ENCODE measurements at places on chromosomes 2 and 18. TPM values are rescaled to one million over a fixed set of nuclear protein-coding genes. Genes with fewer than 3 reads are reported as not detected.

DNA sequence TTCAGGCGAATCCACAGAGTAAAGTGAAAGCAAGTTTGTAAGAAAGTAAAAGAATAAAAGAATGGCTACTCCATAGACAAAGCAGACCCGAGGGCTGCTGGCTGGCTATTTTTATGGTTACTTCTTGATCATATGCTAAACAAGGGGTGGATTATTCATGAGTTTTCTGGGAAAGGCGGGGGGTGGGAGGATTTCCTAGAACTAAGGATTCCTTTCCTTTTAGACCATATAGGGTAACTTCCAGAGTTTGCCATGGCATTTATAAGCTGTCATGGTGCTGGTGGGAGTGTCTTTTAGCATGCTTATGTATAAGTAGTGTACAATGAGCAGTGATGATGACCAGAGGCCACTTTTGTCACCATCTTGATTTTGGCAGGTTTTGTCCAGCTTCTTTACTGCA is 59.8 kb downstream of the SLC4A3 start:
- DNase-seq = peak; percentile 72

Gene IL1RL1
- total RNA-seq = 0.32 TPM

DNA sequence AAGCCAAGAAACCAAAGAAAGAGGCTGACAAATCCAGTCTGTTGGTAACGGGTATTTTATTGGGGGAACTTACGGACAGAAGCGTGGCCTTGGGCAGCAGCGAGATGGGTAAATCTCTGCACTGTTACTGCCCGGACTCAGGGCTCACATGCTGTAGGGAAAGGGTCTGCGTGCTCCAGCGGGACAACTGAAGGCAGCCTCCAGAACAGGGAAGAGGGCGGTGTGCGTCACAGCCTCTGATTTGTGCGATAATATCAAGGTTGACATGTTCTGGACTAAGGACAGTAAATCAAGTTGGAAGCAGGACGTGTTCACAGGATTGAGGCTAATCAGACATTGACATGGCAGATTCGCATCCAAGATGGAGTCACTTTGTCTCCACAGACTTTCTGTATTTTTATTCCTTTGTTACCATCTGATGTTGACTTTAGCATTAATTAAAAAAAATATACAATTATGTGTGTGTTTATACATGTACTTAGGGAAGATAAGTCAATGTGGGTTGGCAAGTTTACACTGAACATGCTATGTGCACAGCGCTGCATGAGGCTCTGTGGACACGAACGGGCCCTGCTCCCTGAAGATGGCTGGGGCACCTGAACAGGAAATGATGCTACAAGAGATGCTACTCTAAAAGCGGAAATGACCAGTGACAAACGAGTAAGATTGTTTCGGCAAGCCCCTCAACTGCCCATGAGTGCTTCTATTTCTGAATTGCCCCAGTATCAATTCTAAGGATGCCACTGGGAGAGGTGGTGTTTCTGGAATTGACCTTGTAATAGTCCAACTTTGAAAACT is 22.6 kb upstream of the DCDC2C start:
- DNase-seq = no peak

- DNase-seq = no peak
Measured at GRCh38 chr2:215027779-215028178, 110.6 kb downstream of the ABCA12 start.

GRCh38 chr2:227829337-227829736 is 15.7 kb downstream of the CCL20 start:
- no peak for DNase-seq

DNA sequence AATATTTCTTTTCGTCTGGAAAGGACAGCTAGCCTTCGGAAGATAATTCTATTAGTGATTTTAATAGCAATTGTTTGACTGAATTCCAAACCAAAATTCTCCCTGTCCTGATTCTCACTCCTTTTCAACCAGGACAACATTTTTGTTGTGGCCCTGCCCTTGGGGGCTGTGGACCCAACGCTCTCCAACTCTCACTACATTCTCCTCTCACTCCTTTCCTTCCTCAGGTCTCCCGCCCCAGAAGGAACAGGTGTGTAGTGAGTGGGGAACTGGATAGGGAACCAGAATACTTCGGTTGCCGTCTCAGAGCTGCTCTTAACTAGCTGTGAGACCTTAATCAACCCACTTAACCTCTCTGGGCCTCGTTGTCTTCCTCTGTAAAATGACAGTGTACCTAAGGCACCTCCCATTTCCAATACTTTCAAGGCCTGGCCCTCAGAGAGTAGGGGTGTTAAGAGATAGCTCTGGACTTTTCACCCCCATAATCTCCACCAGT is 638 bp upstream of the ADD2 start:
- DNase-seq = no peak

Gene BOLA3
- 50.1 TPM for total RNA-seq

Gene ZSWIM2
- total RNA-seq = not detected

DNA sequence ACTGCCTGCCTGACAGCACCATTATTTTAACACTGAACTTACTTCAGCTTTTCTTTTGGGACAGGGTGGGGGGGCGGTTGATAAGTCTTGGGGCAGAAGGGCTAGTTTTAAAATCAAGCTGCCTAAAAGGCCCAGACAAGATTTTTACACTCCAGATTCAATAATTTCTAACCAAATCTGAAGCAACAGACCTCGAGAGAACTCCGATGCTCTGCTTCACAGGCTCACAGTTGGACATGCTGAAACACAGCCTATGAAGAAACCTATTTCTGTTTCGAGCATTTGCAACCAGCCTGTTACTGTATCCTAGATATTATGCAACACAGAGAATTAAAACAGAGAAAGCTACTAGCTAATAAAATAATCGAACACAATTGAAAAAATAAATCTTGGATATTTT is 1.3 kb upstream of the MYT1L start:
- no peak for DNase-seq

- DNase-seq = no peak
Measured at GRCh38 chr2:240225131-240225530, 84.7 kb upstream of the OTOS start.

GRCh38 chr18:58552057-58552461 is 76.8 kb downstream of the ALPK2 start:
- no peak for DNase-seq

Gene OR6B2
- total RNA-seq = not detected

- peak; percentile 38 for DNase-seq
Measured at GRCh38 chr2:61262699-61263098, 100.7 kb downstream of the C2orf74 start.

Gene AGFG1
- total RNA-seq = 56.1 TPM

Gene GPAT2
- 1.9 TPM for total RNA-seq

DNA sequence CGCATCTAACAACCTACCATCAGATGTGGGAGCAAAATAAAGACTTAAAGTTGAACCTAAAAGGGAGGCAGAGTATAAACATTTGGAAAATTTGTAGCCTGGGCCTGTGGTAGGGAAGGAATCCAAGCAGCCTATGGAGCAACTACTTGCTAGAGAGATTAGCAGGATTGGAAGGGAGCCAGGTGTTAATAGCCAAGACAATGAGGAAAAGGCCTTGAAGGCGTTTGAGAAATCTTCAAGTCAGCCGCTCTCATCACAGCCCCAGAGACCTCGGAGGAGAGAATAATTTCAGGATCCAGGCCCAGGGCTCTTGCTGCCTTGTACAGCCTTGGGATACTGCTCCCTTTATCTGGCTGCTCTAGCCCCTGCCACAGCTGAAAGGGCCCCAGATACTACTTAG is 219.7 kb downstream of the THSD7B start:
- DNase-seq = no peak

DNA sequence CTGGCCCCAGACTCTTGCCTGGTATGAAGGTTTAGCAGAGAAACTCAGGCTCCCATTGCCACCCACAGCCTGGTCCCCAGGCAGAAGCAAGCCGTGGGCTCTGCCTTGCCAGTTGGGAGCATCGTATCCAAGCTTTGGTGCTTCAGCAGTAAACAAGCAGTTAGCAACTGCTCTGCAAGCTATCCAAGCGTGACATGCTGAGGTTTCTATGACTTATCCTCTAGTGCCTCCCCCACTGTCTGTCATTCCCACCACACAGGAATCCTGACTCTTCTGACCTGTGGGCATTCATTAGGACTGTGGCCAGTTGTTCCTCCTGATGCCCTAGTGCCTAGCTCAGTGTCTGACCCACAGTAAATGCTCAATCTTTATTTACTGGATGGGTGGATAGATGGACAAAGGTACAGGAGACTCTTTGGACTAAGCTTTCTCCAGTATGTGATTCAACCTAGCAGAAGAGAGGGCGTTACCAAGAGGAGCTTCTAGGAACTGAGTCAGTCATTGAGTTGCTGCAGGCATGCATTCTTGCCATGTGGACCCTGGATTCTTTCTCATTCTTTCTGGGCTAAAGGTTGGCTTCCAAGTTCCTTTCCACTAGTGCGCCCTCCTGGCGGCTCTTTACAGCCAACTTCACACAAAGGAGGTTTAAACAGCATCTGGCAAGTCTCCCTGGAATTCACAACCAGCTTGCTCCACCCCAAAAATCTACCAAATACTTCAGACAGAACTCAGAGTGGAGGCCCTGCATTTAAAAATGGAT is 40.6 kb upstream of the MRPL19 start:
- DNase-seq = peak; percentile 61

Gene ACADL
- not detected for total RNA-seq

GRCh38 chr18:59055345-59056032 is 84.2 kb upstream of the SEC11C start:
- no peak for DNase-seq

Gene LYPD6
- total RNA-seq = 5.2 TPM

DNA sequence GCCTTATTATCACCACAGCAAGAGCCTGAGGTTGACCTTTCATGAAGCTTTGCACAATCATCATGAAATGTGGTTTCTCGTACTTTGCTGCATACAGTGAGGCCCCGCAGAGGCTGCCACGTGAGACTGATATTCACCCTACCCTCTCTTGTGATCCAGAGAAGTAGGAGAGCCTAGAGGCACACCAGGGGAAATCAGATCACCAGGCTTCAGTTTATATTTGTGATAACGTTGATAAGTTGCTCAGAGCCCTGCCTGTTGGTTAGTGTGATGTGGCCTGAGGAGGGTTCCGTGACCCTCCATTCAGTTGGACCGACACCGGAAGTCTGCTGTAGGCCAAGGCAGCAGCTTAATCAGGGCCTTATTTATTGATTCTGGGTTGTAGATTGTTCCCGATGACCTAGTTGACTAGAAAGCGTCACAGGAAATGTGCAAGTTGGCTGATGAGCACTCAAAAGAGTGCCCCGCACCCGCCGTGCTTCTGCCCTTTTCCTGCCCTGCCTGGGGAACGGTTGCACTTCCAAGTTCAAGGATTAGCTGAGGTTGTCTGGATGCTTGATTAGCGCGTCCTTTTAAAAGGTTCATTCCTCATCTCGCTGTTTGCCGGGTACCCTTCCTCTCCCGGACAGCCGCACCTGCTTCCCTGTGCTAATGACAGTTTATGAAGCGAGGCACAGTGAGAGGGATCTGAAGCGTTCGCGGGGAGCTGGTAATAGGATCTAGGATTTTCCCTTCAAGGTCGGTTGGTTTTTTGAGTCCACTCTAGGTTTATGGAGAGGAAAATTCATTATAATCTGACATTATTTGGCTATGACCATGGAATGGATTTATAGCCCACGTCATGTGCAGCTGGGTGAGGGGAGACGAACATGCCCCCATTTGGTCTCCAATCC is 146.4 kb downstream of the SH3RF3 start:
- DNase-seq = peak; percentile 84

- peak; percentile 98 for DNase-seq
Measured at GRCh38 chr18:48922801-48923730, 27.7 kb downstream of the SMAD7 start.

DNA sequence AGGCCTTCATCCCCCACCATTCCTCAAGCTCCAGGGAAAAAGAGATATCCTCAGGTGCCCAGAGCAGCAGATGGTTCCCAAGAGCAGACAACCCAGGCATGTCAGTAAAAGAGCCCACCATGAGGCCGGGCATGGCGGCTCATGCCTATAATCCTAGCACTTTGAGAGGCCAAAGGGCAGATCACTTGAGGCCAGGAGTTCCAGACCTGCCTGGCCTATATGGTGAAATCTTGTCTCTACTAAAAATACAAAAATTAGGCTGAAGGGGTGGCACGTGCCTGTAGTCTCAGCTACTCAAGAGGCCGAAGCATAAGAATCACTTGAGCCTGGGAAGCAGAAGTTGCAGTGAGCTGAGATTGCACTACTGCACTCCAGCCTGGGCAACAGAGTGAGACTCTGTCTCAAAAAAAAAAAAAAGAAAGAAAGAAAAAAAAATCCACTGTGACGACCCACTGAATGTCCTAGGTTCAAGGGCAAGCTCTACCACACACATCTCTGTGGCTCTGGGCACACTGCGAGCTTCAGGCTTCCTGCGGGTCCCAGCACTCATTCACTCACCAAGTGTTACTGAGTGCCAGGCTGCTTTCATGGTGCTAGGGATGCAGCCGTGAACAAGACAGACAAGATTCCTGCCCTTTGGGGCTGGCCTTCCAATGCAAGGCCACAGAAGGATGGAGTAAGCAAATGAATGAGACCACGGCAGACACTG is 6.5 kb upstream of the DUSP2 start:
- DNase-seq = no peak

- DNase-seq = no peak
Measured at GRCh38 chr2:217570394-217570793, 432.4 kb downstream of the TNS1 start.

DNA sequence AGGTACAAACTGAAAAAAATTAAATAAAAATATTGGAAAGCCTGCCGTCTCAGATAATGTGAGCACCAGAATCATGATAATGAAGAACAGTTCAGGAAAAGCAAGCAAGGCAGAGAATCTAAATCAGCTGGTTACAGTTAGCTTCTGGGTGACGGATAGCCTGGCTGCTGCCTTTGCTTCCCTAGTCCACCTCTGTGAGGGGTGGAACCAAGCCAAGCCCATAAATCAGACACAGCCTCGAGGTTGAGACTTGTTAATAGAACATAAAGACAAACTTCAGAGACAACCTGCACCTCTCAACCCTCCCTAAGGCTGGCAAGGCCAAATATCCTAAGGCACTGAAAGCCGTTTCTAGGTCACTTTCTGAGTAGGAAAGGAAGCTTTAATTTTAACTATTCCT is 334.7 kb upstream of the SLC39A10 start:
- DNase-seq = peak; percentile 20

DNA sequence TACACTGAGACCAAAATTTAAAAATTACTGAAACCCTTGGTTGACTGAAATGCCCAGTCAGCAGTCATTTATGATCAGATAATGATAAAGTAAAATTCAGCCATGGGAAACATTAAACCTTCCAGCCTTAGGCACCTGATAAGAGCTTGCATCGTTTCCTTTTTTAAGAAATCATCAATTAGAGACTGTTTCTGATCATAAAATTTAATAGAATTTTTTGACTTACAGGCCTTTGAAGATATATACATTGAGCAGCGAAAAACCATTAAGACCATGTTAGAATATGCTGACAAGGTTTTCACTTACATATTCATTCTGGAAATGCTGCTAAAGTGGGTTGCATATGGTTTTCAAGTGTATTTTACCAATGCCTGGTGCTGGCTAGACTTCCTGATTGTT is 99.6 kb upstream of the CSRNP3 start:
- no peak for DNase-seq

GRCh38 chr2:222610746-222611145 is 45.1 kb downstream of the FARSB start:
- DNase-seq = peak; percentile 27
